ENCODE measurements at places on chromosomes 7 and 10. TPM values are rescaled to one million over a fixed set of nuclear protein-coding genes. Genes with fewer than 3 reads are reported as not detected.

DNA sequence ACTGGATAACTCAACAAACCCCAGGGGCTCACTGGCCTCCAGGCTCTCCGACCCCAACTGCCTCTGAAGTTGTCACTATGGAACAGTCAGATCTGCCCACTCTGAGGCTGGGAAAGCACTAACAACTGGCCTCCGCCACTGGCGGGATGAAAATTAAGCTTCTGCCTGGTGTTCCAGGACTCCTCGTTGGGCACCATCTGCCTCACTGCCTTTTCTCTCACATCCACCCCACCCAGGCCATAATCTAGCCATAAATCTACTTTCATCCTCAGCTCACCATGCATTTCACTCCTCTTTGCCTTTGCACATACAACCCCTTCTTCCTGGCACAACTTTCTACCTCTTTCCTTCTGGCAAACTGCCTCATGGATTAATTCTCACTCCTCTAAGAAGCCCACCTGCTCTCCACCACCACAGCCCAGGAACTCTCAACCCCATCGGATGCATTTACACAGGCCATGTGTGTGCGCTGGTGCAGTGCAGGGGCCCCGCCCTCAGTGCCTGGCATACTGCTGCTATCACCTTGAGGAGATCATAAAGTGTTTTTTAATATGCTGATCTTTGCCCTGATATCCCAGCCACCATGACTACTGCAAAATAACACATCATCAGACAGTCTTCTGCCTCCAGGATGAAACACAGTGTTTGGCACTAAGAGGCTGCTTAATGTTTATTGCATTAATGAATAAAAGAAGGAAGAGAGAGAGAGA is 4.0 kb downstream of the CDHR1 start:
- peaks cover 27% of the 10 kb centered on the region for H3K27me3 ChIP-seq
- no peak for DNase-seq
- H3K4me1 ChIP-seq = no peaks in the 10 kb centered on the region
- no peaks in the 10 kb centered on the region for H3K36me3 ChIP-seq
- no peak overlapping the region for H3K4me3 ChIP-seq
- H3K27ac ChIP-seq = no peak overlapping the region

DNA sequence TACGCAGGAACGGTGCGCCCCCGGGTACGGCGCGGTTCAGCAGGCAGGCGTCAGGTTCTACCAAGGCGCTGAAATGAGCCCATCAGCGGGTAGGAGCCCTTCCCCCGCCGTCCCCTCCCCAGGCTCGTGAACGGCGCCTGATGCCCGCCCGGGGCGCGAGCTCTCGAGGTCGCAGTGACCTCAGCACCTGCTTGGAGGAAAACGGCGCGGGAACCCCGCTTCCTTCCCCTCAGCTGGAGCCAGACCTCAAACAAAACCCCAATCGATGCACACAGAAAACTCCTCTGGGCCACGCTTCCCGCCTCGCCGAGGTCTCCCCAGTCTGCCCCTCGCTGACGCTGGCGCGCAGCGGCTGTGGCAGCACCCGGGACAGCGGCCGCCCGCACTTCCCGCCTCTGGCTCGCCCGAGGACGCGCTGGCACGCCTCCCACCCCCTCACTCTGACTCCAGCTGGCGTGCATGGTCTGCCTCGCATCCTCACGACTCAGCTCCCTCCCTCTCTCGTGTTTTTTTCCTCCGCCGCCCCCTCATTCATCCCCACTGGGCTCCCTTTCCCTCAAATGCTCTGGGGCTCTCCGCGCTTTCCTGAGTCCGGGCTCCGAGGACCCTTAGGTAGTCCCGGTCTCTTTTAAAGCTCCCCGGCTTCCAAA is 514 bp upstream of the GAD2 start:
- H3K27me3 ChIP-seq = peaks cover 51% of the 10 kb centered on the region
- no peaks in the 10 kb centered on the region for H3K4me1 ChIP-seq
- no peak overlapping the region for H3K4me3 ChIP-seq
- no peaks in the 10 kb centered on the region for H3K36me3 ChIP-seq
- H3K27ac ChIP-seq = no peak overlapping the region

DNA sequence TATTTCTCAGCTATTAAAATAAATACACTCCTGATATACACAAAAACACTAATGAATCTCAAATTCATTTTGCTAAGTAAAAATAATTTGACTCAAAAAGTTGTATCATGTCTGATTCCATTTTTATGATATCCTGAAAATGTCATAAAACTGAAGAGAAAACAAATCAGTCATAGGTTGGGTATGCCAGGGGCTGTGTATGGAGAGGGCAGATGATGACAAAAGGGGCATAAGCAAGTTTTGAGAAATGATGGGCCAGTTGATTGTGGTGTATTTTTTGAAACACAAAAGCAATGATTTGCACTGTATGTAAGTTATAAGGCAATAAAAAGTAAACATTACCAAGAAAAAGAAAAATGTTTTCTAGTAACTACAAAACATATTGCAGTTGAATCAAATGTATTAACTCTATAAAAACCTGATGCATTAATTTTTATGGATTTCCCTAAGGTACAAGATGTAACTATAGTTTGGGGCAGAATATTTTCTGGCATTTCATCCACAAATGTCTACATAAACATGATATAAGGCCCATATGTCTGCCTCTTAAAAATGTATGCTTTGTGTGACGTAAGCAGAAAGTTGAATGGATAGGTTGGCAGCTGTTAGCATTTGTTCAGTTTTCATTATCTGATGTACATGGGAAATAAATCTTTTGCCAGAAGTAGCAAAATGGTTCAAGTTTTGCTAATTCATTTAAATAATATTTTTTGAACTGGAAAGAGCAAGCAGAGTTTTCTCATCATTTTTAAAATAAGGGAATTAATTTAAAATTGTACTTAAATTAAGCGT is 35.1 kb upstream of the ING3 start:
- no peak overlapping the region for H3K4me3 ChIP-seq
- no peak overlapping the region for H3K27ac ChIP-seq
- DNase-seq = no peak
- no peaks in the 10 kb centered on the region for H3K4me1 ChIP-seq

NUTM2E gene
- total RNA-seq = not detected

ITGB8 gene
- total RNA-seq = 6.5 TPM
